ENCODE measurements at places on chromosomes 7 and 10. TPM values are rescaled to one million over a fixed set of nuclear protein-coding genes. Genes with fewer than 3 reads are reported as not detected.

GRCh38 chr10:59750155-59750945, 2.9 kb downstream of the MRLN start:
- no peak for DNase-seq

GRCh38 chr7:115056019-115056418, 134.1 kb downstream of the MDFIC start:
- DNase-seq, result no peak

GRCh38 chr7:12111422-12112405, 99.4 kb upstream of the TMEM106B start:
- DNase-seq, result peak; percentile 27

- DNase-seq, result no peak
These were observed 51.6 kb upstream of the CREB5 start for GRCh38 chr7:28360739-28361138.

DNA sequence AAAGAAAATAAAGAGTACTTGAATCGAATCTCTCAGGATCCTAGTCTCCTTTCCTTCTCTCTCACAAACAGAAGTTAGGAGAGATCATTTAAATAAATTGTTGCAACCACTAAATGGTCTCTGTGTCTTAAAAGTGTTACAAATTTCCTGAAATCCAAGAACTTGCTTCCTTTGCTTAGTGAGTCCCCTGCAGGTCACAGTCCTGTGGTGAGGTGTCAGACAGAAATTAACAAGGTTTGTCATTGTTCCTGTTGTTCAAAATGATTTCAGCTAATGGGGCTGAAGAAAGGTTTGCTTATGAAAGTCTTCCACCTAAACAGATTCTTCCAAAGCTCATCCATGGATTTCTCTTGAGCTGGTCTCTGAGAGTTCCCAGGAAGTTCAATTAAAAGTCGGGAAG, 151.6 kb upstream of the SLC26A5 start:
- DNase-seq, result no peak

- peak; percentile 91 for DNase-seq
These were observed 736.2 kb downstream of the PARD3 start for GRCh38 chr10:34078745-34079470.

GRCh38 chr7:30817371-30817767, 46.2 kb downstream of the MINDY4 start:
- DNase-seq, result peak; percentile 83

DNA sequence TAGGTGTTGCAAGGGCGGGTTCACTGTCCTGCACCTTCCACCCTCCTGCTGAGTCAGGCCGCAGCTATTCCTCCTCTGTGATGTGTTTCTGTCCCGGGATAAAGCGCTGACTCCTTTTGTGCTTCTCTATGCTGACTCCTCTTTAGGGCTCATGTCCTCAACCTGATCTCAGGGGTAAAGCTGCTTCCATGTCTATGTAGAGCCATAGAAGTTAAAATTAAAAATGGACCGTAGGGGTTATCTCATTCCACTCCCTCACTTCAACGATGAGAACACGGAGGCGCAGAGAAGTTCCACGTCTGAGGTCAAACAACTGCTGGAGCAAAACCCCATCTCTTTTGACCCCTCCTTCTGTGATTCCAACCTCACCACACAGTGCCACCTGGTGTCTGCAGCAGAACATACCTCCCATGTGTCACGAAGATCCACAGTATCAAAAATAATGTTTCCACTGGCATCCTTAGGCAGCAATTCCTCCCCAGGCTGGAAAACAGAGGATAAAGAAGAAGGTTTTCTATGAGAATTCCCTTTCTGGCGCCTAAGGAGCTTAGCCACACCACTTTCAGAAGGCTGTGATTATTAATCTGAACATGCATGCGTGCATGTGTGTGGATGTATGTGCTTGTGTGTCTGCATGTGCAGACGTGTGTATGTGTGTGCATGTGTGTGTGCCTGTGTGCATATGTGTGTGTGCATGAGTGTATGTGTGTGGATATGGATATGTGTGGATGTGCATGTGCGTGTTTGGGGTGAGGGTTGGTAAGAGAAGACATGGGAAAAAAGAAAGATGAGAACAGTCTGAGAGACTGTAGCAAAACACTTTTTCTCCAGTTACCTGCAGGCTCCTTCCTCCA, 81.2 kb upstream of the UCN3 start:
- peak; percentile 47 for DNase-seq

- DNase-seq, result no peak
These were observed 28.5 kb downstream of the FRMPD2 start for GRCh38 chr10:48245977-48246376.

DNA sequence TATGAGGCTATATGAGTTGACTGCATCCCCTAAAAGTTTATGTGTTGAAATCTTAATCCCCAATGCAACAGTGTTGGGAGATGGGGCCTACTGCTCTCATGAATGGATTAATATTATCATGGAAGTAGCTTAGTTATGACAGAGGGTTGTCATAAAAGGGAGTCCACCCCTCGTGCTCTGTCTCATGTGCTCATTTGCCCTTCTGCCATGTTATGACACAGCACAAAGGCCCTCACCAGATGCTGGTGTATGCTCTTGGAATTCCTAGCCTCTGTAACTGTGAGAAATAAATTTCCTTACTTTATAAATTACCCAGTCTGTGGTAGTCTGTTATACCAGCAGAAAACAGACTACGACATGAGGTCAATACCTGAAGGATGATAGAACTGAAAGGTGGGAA, 17.6 kb upstream of the PANK1 start:
- DNase-seq, result no peak

GRCh38 chr10:133249094-133249780, 11.6 kb downstream of the VENTX start:
- no peak for DNase-seq

DNA sequence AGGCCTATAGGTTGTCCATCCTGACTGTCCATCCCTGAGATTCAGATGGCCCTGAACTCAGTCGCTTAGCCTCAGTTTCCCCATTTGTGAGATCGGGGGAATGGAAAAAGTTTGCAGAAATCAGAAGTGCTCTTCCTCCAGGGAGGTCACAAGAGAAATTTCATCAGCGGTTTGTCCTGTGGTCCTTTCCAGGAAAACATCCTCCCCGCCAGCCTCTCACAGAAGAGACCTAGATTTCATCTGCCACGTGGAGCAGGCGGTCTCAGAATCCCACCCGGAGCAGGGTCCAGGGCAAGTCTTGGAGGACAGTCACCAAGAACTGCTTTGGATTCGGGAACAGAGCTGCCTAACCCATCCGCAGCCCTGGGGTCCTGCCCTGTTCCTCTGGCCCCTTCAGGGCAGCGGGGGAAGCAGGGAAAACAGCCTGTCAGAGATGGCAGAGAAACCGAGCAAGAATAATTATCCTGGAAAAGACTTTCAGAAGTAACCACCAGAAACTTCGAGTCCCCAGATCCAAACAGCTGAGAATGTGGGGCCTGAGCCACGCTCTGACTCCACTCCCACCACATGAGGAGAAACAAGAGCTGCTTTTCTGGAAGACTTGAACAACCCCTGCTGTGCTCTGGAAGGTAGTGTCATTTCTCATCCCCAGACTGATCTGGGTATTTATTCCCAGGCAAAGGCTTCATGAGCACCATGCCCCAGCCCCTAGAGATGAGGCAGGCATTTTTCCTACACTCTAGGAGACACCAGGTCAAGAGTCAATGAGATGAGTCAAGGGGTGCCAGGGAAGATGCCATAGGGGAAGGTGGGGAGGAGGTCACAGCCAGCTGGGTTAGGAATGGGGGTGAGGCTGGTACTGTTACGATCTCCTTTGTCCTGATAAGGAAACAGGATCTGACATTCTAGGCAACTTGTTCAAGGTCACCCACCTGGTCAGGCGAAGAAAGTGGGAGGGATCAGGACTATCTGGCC, 1.1 kb upstream of the TNS3 start:
- DNase-seq, result peak; percentile 96

GRCh38 chr7:14207711-14208110, 218.2 kb upstream of the ETV1 start:
- no peak for DNase-seq

- no peak for DNase-seq
These were observed 11.4 kb downstream of the NHLRC2 start for GRCh38 chr10:113865901-113866300.

Gene RAMP3
- 6.2 TPM for total RNA-seq

Gene SERPINE1
- 1.6 TPM for total RNA-seq

Gene FBXL13
- total RNA-seq, result 0.71 TPM

Gene PAX4
- total RNA-seq, result not detected

Gene CYP2C19
- not detected for total RNA-seq

Gene C7orf57
- 0.09 TPM for total RNA-seq

Gene MTPN
- 48.6 TPM for total RNA-seq

Gene ATXN7L1
- total RNA-seq, result 6.3 TPM

Gene PTF1A
- total RNA-seq, result not detected
